ENCODE measurements at places on chromosomes 3 and 15.

DNA sequence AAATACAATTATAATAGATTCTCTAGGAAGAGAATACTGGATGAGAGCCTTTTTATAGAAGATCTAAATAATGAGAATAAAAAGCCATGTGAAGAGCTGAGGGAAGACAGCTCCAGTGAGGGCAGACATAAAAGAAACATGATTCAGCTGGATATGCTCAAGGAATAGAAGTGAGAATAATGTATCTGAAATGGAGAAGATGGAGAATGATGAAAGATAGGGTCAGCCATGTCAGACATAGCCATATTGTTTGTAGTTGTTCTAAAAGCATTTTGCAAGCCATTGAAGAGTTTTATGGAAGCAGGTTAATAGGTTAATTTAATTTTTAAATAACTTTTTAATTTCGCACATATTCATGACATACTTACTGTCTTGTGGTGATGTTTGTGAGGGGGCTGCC is 713.5 kb upstream of the ARPP21 start:
- DNase-seq, result no peak

GRCh38 chr15:48573780-48574179 is 71.7 kb downstream of the FBN1 start:
- DNase-seq, result no peak

DNA sequence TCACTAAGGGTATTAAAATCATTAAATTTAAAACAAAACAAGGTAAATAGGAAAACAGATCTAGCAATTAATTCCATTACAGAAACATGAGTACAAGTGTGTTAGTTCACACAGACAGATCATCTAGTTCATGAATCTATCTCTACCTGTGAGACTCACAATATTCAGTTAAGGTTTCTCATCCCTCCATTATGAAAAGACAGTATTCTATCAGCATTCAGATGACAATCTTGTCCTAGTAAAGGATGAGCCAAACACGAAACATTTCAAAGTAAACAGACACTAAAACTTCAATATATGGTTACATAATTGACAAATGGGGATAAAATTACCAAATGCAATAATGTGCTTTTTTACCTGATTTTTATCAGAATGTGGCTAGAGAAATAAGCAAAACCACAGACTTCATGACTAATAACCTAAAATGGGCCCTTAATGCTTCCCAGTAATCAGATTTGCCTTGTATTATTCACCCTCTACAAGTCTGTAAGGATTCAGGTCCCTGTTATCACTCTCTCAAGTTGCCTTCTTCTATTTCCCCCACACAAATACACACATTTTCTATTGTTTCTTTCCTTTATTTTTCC is 126.8 kb downstream of the DLG1 start:
- DNase-seq, result no peak

DNA sequence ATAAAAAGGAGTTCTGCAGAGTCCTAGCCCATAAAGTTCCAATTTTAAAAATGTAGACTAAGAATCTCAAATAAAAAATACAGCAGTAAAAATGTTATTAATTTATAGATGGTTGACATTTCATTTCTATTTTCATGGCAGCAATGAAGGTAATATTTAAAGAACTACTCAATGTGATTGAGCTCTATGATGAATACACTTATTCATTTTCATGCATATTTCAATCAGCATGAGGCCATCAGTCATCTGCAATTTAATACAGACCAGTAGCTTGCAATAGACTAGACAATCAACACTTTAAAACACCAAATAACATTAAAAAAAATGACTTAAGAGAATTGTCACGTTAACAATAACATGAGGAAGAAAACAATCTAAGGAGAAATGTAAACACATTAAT is 1295.8 kb upstream of the ALCAM start:
- no peak for DNase-seq

- no peak for DNase-seq
These were observed 206.6 kb downstream of the SHQ1 start for GRCh38 chr3:72641684-72642083.

DNA sequence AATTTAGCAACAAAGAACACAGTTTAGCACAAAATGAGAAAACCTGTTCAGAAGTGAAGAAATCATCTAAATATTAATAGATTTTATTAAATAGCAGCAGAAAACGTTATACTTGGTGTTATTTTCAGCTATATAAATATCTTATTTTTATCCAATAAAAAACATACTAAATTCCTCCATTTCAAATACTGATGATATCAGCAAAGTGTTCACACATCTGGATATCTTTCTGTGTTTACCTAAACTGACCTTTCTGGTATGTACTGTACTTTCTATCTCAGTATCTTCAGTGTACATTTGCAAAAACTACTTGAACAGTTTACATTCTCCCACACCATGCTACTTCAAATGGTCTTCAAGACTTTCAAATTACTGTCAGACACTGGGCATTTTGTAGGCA is 179.9 kb downstream of the ZBTB20 start:
- no peak for DNase-seq

Measured in T1000 (cell line).